Fibroblast of skin of right quadriceps (primary cell): ENCODE measurements at places on chromosomes 12 and 14.

DNA sequence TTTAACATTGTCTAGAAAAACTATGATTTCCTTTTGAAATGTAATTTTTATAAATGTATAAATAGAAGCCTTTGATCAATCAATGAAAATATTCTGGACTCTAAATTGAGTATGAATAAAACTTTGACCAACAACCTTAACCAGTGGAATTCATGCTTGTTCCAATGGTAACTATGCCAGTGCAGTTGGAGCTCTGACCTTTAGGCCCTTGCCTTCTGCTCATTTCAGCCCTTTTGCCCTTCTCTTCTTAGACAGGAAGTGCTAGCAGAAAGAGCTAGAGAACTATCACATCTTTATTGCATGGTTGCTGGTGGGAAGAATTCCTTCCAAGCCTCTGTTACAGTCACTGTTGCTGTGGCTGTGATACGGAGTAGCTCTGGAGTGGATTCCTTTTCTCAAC lies 39.7 kb downstream of the TTC8 start:
- no peak for DNase-seq

DNA sequence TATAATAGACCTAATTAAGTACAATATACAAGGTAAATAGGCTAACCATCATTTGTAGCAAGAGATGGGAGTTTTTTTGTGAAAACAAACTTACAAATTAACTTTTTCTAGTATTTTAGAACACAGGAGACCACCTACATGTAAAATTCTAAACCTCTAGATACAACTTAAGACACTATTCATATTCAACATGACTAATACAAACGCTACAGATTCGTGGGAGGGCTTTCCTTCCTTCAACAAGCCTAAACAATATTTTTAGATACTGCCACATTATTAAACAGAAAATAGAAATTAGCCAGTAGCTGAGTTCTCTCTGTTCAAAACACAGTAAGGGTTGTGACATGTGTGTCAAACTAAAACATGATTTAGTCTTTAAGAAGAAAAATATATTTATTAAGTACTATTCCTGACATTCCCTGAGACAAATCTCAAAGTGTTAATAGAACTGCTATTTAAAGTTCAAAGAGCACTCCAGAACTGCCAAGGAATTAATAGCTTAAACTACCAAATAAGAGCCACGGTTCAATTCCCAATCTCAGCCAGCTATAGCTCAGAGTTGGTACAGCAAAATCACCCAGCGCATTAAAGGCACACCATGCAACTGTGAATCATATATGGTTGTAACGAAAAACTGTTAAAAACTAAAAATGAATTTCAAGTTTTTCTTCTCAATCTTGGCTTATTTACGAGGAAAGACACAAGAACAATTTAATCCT lies 10.7 kb downstream of the MED13L start:
- no peak for DNase-seq

DNA sequence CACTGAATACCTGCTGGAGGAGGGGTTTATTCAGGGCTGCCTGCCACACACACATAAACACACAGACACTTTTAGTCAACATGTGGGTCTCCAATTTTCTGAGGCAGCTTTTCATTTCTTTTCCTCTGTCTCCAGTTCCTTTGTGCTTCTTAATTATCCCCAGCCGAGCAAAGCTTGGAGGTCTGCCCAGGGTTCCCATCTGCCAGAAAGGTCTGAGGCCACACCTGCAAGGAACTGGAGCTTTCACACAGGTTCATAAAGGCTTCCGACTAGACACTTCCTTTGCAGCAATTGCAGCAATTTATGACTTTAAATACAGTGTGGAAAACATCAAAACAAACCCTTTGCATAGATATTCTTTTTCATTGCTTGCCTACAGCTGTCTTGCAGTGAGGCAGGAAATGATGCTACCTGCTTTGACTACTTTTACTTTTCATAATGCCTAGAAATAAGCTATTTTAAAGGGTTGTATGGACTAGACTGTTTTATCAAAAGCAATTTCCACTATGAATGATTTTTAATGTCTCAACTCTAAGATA lies 1318.9 kb downstream of the AACS start:
- no peak for DNase-seq

GRCh38 chr12:9759694-9760093 lies 1.0 kb downstream of the CD69 start:
- DNase-seq: no peak

GRCh38 chr14:36579001-36579555 lies 3.3 kb downstream of the NKX2-8 start:
- DNase-seq: no peak

- no peak for DNase-seq
Observed at GRCh38 chr12:99598785-99599184, 48.8 kb upstream of the GARIN6 start.

GRCh38 chr12:108722992-108723766 lies 8.1 kb downstream of the CORO1C start:
- DNase-seq: peak; percentile 98

DNA sequence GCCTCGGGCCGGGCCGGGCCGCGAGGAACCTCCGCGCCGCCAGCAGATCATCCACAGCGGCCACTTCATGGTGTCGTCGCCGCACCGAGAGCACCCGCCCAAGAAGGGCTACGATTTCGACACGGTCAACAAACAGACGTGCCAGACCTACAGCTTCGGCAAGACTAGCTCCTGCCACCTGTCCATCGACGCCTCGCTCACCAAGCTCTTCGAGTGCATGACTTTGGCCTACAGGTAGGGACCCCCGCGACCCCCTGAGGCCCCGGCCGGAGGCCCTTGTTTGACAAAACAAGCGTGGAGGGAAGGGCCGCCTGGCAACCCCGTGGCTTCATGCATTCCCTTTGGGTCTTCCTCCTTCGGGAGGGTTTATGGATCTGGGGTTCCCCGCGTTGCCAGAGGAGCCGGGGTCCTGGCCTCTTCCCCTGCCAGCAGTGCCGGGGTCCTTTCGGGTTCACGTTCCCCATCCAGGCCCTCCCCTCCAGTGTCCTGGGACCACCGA lies 526 bp downstream of the MLXIP start:
- DNase-seq: peak; percentile 10

DNA sequence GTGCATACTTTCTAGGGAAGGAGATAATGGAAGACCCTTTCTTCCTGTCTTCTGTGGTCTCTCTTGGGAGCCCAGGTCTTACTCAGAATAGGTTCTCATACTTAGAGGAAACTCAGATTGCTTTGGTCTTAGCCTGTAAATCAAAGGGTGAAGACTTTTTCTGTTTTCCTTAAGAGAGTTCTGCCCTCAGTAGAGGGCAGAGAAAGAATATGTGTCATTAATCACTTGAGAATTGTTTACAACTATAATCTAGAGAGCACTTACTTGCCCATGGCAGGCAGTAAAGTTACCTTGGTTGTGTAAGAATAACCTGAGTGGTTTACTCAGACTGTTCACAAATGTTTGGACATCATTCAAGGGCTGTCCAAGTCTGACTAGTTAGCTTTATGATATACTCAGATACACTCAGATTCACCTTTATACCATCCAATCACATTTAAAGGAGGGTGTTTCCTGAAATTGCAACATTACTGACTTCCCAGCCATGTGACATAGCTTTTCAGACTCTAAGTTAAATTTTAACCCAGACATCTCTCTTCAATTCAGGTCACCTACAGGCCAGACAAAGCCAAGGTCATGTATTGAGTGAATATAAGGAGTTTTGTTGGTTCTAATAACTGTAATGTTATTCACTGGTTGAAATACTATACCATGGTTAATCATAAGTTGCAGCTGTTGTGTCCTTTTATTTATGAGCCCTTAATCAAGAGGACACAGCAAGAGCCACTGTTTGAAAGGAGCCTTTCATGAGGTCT lies 372.2 kb downstream of the RAD51B start:
- DNase-seq: peak; percentile 46

- no peak for DNase-seq
Observed at GRCh38 chr12:12116677-12117076, 45.9 kb downstream of the BCL2L14 start.

DNA sequence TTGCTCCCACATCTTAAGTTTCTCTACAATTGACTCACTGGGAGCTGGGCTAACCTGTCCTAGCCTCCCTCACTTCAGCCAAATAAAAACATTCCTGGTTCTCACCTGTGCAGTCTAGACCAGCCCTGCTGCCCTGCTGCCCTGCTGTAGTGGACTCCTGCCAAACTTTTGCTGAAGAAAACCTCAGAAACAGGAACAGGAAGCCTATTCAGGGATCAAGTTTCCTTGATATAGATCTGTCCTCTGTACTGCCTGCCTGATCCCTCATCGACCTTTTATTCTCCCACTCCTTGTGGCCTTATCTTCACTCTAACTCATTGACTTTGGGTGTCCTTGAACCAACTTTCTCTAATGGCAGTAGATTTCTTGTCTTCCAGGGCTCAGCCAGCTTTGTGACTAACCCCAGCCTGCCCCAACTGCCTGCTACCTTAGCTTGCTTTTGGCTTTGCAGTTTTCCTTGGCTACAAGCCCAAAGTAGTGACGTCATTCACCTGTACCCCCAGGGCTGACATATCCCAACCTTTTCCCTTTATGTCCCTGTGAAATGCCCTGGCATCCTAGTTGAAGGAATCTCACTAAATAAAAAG lies 234.8 kb downstream of the DUSP6 start:
- DNase-seq: no peak

- no peak for DNase-seq
Observed at GRCh38 chr12:99960311-99960710, 24.4 kb downstream of the ANKS1B start.

- DNase-seq: no peak
Observed at GRCh38 chr14:94054401-94054800, 26.6 kb downstream of the DDX24 start.

DNA sequence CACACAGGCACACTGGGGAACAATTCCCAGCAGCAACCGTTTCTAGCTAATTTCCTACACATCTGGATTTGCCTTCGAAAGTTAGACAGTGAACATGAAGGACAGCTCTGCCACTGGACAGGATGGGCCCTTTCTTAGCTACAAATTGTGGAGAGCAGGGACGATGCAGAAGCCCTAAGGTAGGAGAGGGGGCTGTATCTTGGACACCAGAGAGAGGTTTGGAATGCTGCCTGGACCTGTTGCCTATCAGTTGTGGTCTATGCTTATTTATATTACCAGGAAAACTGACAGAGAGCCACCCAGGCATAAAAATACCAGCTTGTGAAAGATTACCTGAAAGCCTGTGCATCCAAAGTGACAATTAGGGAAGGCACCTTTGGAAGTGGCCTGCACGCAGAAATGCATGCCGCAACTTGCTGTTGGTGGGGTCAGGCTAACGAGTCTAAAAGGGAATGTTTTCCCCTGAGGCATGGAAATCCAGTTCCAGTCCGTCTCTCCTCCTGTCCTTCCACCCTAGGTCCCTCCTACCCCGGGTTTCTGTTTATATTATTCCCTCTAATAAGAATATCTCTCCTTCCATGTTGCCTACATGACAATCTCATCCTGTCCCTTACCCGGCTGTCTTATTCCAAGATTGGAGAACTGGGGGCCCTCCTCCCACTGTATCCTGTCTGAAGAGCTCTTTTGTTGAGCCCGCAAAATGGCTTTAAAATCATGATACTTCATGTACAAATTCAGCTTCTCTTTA lies 60.2 kb downstream of the MDM2 start:
- DNase-seq: no peak

DNA sequence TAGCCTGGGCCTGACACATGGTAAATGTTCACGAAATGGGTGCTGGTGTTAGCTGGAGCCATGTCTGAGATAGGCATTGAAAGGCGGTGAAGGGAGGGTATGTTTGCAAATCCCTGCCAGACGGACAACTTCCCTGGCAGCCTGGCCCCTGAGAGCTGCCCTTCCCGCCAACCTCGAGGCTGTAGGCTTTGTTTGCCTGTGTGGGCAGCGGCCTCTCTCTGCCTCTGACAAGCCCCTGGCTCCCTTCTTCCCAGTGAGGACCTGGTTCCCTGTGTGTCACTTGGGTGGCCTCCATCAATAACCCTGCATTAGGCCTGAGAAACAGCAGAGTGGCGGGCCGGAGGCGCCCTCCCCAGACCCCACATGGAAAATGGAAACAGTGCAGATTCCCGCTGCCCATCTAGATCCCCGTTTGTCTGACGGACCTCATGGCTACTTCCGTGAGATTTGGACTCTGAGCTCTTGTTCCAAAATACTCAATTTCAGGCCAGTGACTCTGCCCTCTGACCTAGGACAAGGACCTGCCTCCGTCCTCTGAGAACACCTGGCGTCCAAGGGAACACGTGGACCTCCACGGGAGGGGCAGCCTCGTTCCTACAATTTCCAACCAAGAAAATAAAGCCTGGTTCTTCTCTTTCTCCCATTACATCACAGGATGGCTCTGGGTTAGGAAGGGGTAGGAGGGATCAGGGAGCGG lies 325.5 kb downstream of the DPF3 start:
- no peak for DNase-seq

- no peak for DNase-seq
Observed at GRCh38 chr12:111650912-111651311, 34.8 kb downstream of the BRAP start.

GRCh38 chr14:81728447-81728846 lies 194.8 kb upstream of the SEL1L start:
- no peak for DNase-seq
